ENCODE measurements at places on chromosomes 5 and 9.

GRCh38 chr5:100615362-100615761 lies 80.2 kb downstream of the FAM174A start:
- H3K27ac ChIP-seq, result no peak overlapping the region
- H3K27me3 ChIP-seq, result no peaks in the 10 kb centered on the region
- no peaks in the 10 kb centered on the region for H3K4me1 ChIP-seq
- H3K4me3 ChIP-seq, result no peak overlapping the region

DNA sequence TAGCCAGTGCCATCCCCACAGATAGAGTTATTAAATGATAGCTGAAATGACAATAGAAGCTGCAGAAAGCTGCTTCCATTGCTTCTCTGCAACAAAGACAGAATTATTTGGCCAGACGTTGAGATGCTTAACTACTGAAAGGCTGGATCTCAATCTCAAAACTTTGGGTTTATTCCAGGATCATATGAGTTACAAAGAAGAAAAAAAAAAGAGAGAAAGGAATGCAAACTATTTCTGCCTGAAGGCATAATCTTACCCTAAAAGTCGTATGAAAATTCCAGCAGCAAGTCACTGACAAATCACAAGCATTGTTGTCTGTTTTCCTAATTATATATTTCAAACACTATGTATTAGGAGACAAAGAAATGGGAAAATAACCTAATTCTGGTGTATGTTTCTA lies 12.8 kb upstream of the TYRP1 start:
- no peaks in the 10 kb centered on the region for H3K27me3 ChIP-seq
- no peak for DNase-seq
- H3K36me3 ChIP-seq, result no peaks in the 10 kb centered on the region
- no peak overlapping the region for H3K27ac ChIP-seq
- no peak overlapping the region for H3K4me3 ChIP-seq

DNA sequence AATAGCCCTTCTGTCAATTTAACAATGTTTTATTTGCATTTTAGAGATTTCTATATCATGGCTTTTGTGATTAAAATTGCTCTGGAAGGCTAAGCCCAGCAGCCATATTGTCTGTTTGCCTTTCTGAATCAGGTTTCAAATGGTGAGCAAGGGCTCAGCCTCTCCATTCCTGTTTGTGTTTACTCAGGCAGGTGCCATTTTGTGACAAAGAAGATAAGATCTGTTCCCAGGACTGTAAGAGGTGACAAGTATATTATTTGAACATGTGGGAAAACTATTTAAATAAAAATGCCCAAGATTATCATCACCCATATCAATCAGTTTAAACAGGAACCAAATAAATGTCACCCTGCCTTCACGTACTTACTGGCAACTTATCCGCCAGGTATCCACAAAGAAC lies 641.3 kb upstream of the KLF4 start:
- H3K4me1 ChIP-seq, result no peaks in the 10 kb centered on the region
- DNase-seq, result no peak
- H3K4me3 ChIP-seq, result no peak overlapping the region

- peak overlapping the region; percentile 99 for H3K4me3 ChIP-seq
- no peaks in the 10 kb centered on the region for H3K4me1 ChIP-seq
- H3K27me3 ChIP-seq, result no peaks in the 10 kb centered on the region
- H3K36me3 ChIP-seq, result no peaks in the 10 kb centered on the region
- no peak overlapping the region for H3K27ac ChIP-seq
- DNase-seq, result no peak
Measured at GRCh38 chr5:1524799-1525623, 1.3 kb upstream of the LPCAT1 start.

- H3K4me1 ChIP-seq, result peaks cover 22% of the 10 kb centered on the region
- no peaks in the 10 kb centered on the region for H3K27me3 ChIP-seq
- H3K27ac ChIP-seq, result peak overlapping the region; percentile 23
- no peaks in the 10 kb centered on the region for H3K36me3 ChIP-seq
Measured at GRCh38 chr9:131731237-131731636, 8.6 kb downstream of the RAPGEF1 start.

GRCh38 chr9:72129271-72130156 lies 19.7 kb upstream of the GDA start:
- H3K27me3 ChIP-seq, result no peaks in the 10 kb centered on the region
- no peak overlapping the region for H3K4me3 ChIP-seq
- no peak for DNase-seq
- H3K27ac ChIP-seq, result no peak overlapping the region
- no peaks in the 10 kb centered on the region for H3K36me3 ChIP-seq

- no peaks in the 10 kb centered on the region for H3K4me1 ChIP-seq
- DNase-seq, result no peak
- H3K4me3 ChIP-seq, result no peak overlapping the region
- H3K27ac ChIP-seq, result no peak overlapping the region
- H3K36me3 ChIP-seq, result no peaks in the 10 kb centered on the region
Measured at GRCh38 chr9:114258218-114258617, 64.7 kb upstream of the ORM1 start.

DNA sequence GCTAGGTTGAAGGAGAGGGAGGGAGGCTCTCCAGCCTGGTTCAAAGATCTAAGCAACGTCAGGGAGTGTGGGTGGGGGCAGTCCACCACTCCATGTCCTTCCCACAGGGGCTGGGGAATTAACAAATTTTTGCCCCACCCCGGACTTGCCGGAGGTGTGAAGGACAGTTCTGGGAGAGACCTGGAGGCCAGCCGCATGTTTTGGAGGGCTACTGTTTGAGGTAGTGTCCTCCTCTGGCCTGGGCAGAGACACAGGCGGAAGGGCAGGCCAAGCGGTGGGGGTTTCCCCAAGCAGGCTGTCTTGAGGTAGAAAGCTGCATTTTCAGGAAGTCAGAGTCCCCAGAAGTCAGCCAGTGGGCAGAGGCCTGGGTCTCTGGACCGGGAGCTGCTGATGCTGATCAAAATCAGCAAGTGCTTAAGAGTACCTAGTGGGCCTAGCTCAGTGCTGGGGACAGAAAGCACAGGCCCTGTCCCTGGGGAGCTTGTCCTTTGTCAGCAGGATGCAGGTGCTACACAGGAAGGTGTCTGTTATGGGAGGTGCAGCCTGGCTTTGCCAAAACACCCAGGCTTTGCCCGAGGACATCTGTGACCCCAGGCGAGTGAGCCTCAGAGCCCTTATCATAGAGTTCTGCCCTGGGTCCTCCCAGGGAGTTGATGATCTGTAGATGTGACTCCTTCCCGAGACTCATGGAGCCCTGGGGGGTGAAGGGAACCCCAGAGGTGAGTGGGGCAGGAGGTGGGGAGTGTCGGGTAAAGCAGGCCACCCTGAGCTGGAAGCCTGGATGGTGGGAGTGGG lies 18.5 kb downstream of the JADE2 start:
- DNase-seq, result no peak
- no peaks in the 10 kb centered on the region for H3K4me1 ChIP-seq
- peak overlapping the region; percentile 31 for H3K27ac ChIP-seq
- H3K36me3 ChIP-seq, result peaks cover 9% of the 10 kb centered on the region
- no peaks in the 10 kb centered on the region for H3K27me3 ChIP-seq

DNA sequence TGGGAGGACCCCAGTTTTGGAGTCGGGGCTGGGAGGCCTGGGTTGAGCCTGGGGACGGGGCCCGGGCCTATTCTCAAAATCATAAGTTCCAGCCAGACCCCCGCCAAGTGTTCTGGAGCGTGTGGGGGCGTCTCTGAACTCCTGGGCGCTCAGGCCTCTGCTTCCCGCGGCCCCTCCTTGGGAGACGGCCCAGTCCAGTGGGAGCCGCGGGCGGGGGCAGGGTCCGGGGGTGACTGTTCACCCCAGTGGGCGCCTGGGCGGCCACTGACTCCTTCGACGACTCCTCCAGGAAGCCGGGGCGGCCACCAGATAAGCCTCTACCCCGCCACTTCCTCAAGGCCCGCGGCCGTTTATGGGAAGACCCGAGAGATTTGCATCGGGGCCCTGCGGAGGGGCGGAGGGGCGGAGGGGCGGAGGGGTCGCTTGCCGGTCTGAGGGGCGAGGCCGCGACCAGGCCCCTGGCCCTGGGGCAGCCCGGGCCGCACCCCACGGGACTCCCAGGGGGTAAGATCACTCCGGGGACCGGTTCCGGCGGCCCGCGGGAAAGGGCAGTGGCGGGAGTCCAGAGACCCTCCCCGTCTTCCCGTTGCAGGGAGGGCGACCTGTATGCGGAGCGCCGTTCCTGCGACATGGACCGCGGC lies 655 bp downstream of the TOR4A start:
- no peaks in the 10 kb centered on the region for H3K36me3 ChIP-seq
- H3K4me1 ChIP-seq, result peaks cover 7% of the 10 kb centered on the region
- H3K4me3 ChIP-seq, result peak overlapping the region; percentile 60
- H3K27ac ChIP-seq, result peak overlapping the region; percentile 63
- DNase-seq, result no peak

DNA sequence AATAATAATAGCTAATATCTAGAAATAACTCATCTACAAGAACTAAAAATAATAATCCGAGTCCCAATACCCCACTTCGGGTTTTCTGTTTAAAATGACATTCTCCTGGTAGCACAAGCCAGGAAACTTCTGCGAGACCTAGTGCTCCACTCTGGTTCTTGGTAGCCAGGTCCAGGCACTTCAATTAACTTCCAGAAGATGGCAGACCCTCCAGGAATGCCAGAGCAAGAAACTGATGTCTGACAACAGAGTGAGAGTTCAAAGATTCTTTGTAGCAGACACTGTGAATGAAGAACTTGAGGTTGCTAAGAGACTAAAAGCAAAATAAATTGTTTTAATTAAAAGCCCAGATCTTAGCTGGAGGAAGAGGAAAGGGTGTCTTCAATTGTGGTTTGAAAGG lies 1963.3 kb upstream of the CDH9 start:
- no peak for DNase-seq
- H3K27ac ChIP-seq, result no peak overlapping the region
- no peak overlapping the region for H3K4me3 ChIP-seq
- H3K4me1 ChIP-seq, result no peaks in the 10 kb centered on the region

DNA sequence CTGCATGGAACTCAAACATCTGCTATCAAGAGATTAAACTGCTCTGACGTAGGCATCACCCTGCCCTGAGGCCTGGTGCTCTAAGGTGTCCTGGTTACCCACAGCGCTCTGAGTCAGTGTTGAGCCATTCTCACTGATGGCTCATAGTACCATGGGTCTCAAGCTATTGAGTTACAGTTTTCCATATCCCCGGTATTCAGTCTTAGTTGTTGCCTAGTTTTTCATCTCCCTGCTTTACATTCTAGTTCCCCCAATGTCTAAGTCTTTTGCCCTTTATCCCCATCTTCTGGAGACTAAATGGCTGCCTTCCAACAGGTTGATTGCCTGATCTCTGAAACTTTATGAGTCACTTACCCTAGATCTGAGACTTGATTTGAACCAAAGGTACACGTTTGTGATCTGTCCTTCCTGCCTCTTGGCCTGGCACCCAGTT lies 161.2 kb upstream of the PTGER4 start:
- H3K27ac ChIP-seq, result no peak overlapping the region
- H3K4me3 ChIP-seq, result no peak overlapping the region
- H3K36me3 ChIP-seq, result no peaks in the 10 kb centered on the region
- no peak for DNase-seq

DNA sequence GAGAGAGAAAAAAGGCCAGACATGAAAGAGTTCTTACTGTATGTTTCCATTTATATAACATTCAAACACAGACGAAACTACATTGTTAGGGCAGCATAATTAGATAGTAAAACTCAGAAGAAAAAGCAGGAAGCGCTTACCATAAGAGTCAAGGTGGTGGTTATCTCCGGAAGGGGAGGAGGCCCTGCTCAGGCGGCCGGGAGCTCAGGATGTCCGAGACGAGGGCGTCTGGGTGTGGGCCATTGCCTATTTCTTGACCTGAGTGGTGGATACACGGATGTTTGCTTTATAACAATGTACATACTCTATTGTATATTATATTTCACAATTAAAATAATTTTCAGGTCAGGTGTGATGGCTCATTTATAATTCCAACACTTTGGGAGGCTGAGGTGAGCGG lies 80.9 kb upstream of the COL5A1 start:
- H3K36me3 ChIP-seq, result no peaks in the 10 kb centered on the region
- no peak for DNase-seq
- H3K4me3 ChIP-seq, result no peak overlapping the region
- no peak overlapping the region for H3K27ac ChIP-seq
- no peaks in the 10 kb centered on the region for H3K27me3 ChIP-seq
